ENCODE measurements at places on chromosomes 3 and 15. TPM values are rescaled to one million over a fixed set of nuclear protein-coding genes. Genes with fewer than 3 reads are reported as not detected.

The GOLGA8M gene
- 0.82 TPM for total RNA-seq

The STRIT1 gene
- total RNA-seq = not detected

The CAMK2N2 gene
- total RNA-seq = 0.71 TPM

The C3orf52 gene
- 0.36 TPM for total RNA-seq

The FAM107A gene
- total RNA-seq = 56.7 TPM

The MKRN2OS gene
- total RNA-seq = not detected

The ACKR2 gene
- total RNA-seq = 1.9 TPM

The KCNAB1 gene
- 4.7 TPM for total RNA-seq

The TTC21A gene
- 2.9 TPM for total RNA-seq

The SMCO1 gene
- not detected for total RNA-seq

The MORC1 gene
- not detected for total RNA-seq

The C3orf80 gene
- 26.0 TPM for total RNA-seq

The ZNF445 gene
- 7.1 TPM for total RNA-seq

The ANKRD34C gene
- under 0.01 TPM for total RNA-seq

The GRAMD2A gene
- total RNA-seq = 2.6 TPM

The GCSAM gene
- total RNA-seq = not detected

The CACNA2D3 gene
- total RNA-seq = 7.2 TPM

- peaks cover 74% of the 10 kb centered on the region for H3K36me3 ChIP-seq
- H3K27ac ChIP-seq = no peak overlapping the region
- H3K4me3 ChIP-seq = no peak overlapping the region
- no peaks in the 10 kb centered on the region for H3K4me1 ChIP-seq
- no peak for DNase-seq
Observed at GRCh38 chr3:136258199-136258598, 8.1 kb downstream of the PCCB start.

GRCh38 chr3:52250122-52250521 lies 4.6 kb downstream of the PPM1M start:
- no peaks in the 10 kb centered on the region for H3K36me3 ChIP-seq
- no peaks in the 10 kb centered on the region for H3K4me1 ChIP-seq
- no peak for DNase-seq
- H3K27ac ChIP-seq = no peak overlapping the region
- no peak overlapping the region for H3K4me3 ChIP-seq

- H3K27ac ChIP-seq = no peak overlapping the region
- no peaks in the 10 kb centered on the region for H3K27me3 ChIP-seq
- no peak for DNase-seq
- H3K4me1 ChIP-seq = peaks cover 23% of the 10 kb centered on the region
- H3K4me3 ChIP-seq = no peak overlapping the region
- H3K36me3 ChIP-seq = no peaks in the 10 kb centered on the region
Observed at GRCh38 chr3:112650482-112650881, 9.5 kb upstream of the CCDC80 start.

DNA sequence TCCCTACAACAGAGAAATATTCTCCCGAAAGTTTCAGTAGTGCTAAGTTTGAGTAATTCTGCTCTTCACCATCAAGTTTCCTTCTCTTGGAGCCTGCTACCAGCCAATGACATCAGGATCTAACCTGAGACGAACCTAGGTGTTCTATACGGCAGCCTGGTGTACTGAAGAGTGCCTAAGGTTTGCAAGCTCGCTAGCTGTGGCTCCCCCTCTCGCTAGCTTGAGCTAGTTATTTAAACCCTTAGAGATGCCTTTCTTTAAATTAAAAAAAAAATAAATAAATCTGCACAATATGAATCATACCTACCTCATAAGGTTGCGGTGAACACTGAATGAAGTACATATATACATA lies 1.4 kb upstream of the COL8A1 start:
- H3K36me3 ChIP-seq = no peaks in the 10 kb centered on the region
- H3K27ac ChIP-seq = peak overlapping the region; percentile 94
- H3K4me3 ChIP-seq = peak overlapping the region; percentile 65

GRCh38 chr3:10743366-10744097 lies 72.5 kb upstream of the SLC6A11 start:
- H3K36me3 ChIP-seq = no peaks in the 10 kb centered on the region
- H3K4me1 ChIP-seq = peaks cover 6% of the 10 kb centered on the region
- no peak for DNase-seq
- H3K27ac ChIP-seq = no peak overlapping the region
- peaks cover 56% of the 10 kb centered on the region for H3K27me3 ChIP-seq
- H3K4me3 ChIP-seq = no peak overlapping the region

- DNase-seq = no peak
- H3K4me3 ChIP-seq = no peak overlapping the region
- no peak overlapping the region for H3K27ac ChIP-seq
- no peaks in the 10 kb centered on the region for H3K4me1 ChIP-seq
- H3K36me3 ChIP-seq = no peaks in the 10 kb centered on the region
Observed at GRCh38 chr15:99326235-99326634, 75.0 kb downstream of the LRRC28 start.

GRCh38 chr15:57708047-57708446 lies 1.5 kb downstream of the POLR2M start:
- DNase-seq = no peak
- peaks cover 30% of the 10 kb centered on the region for H3K36me3 ChIP-seq
- H3K27ac ChIP-seq = peak overlapping the region; percentile 94
- no peaks in the 10 kb centered on the region for H3K27me3 ChIP-seq
- H3K4me3 ChIP-seq = peak overlapping the region; percentile 96

GRCh38 chr15:73265536-73266153 lies 103.1 kb downstream of the HCN4 start:
- no peak overlapping the region for H3K4me3 ChIP-seq
- H3K27ac ChIP-seq = no peak overlapping the region
- no peak for DNase-seq
- peaks cover 4% of the 10 kb centered on the region for H3K36me3 ChIP-seq

- peaks cover 3% of the 10 kb centered on the region for H3K27me3 ChIP-seq
- H3K36me3 ChIP-seq = no peaks in the 10 kb centered on the region
- H3K4me3 ChIP-seq = no peak overlapping the region
- H3K27ac ChIP-seq = no peak overlapping the region
- no peak for DNase-seq
- no peaks in the 10 kb centered on the region for H3K4me1 ChIP-seq
Observed at GRCh38 chr15:88274553-88275460, 18.3 kb upstream of the NTRK3 start.

DNA sequence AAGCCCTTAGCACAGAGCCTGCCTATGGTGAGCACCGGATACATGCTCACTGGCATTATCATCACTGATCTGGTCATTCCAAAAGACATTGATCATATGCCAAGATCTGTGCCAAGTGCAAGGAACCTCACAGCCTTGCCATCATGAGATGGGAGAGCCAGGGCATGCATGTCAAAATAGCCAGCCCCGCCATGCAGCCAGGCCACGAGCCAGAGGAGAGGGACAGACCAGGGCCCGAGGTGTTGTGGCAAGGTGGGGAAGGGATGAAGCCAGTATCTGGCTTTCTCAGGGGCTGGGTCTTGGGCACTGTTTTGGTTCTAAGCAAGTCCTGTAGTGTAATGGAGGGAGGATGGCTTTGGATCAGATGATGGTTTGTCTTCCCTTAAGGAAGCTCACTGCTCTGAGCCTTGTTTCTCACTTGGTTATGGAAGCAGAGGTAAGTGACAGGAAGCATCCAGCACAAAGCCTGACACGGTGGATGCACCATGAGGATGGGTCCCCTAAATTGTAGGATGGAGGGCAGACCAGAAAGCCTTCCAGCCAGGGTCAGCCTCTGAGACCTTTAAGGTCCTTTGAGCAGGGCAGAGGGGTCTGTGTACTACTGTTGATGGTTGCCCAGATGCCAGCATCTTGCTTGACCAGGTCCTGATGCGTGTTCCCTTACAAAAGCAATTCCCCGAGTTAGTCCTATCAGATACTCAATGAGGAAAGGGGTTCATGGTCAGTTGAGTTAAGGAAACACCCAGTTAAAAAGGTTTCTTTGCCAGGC lies 247.7 kb upstream of the TLE3 start:
- H3K27ac ChIP-seq = no peak overlapping the region
- no peaks in the 10 kb centered on the region for H3K27me3 ChIP-seq
- no peaks in the 10 kb centered on the region for H3K4me1 ChIP-seq
- DNase-seq = no peak

DNA sequence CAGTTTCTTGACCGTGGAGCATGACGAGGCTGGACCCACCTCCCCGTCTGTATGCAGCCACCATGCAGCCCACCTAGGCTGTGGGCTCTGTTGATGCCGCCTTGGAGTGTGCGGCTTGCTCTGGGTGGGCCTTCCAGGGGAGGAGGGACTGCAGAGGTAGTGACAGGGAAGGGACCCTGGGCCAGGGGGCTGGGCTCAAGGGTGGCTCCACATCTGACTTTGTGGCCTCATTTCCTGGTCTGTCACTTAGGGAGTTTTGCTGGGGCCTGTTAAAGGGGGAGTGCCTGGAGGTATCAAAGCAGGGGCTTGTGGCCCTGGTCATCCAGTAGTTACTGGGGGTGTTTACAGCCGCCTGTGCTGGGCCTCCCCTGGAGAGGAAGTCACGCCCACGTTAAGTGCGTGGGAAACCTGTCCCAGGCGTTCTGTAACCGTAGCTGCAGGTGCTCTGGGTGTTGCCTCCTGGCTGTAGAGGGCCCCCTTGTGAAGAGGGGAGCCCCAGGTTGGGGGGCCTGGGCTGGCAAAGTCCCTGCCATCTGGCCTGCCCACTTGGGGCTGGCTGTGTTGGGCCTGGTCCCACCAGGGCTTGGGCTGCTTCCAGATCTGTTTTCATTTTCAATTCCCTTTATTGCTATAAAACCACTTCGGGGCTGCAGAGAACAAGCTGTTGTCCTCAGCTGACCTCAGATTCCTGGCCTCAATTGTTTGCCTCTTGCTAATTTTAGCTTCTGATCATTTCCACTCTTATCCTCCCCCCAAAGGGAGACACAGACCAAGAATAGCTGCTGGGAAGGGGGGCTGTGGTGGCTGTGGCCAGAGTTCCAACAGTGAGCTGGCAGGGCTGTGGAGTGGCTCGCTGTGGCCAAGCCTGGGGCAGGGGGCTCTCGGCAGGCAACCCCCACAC lies 26.5 kb downstream of the KLF13 start:
- no peaks in the 10 kb centered on the region for H3K4me1 ChIP-seq
- peak overlapping the region; percentile 82 for H3K27ac ChIP-seq
- no peaks in the 10 kb centered on the region for H3K36me3 ChIP-seq
- H3K4me3 ChIP-seq = no peak overlapping the region
- no peaks in the 10 kb centered on the region for H3K27me3 ChIP-seq

GRCh38 chr3:130941793-130942192 lies 47.9 kb downstream of the ATP2C1 start:
- H3K4me3 ChIP-seq = no peak overlapping the region
- DNase-seq = no peak
- H3K36me3 ChIP-seq = peaks cover 21% of the 10 kb centered on the region
- no peaks in the 10 kb centered on the region for H3K27me3 ChIP-seq
- no peak overlapping the region for H3K27ac ChIP-seq

DNA sequence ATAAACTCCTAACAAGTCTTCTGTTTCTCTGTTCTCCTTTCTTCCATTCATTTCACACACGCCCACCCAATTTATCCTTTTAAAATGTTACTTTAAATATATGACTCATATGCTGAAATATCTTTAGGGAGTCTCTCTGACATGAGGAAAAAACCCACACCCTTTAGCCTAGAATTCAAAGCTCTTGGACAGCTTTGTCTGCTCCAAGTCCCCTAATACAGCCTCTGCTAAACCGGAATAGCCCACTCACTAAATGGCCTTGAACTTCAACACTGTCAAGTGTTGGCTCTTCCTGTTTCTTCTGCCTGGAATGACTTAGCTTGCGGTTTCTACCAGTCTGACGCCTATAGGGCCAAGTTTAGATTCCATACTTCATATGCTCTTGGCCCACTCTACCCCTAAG lies 3.3 kb upstream of the CD96 start:
- no peaks in the 10 kb centered on the region for H3K4me1 ChIP-seq
- H3K27me3 ChIP-seq = no peaks in the 10 kb centered on the region
- no peaks in the 10 kb centered on the region for H3K36me3 ChIP-seq
- no peak for DNase-seq

DNA sequence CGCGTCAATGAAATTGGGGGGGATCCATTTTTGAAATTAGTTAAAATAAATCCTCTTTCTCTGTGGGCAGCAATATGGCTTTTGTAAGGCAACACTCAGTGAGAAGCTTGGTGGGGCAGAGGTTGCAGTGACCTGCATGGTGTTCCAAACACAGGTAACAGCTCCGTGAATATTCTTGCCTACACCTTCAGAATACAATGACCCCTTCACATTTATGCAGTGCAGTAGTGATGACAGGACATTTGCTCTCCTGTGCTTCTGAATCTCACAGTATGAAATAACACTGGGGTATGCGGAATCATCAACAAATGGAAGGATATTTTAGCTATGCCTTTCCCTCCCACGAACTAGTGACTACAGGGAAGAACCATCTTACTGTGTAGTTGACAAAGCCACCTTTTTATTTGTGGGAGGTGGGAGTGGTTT lies 6.9 kb downstream of the AHSG start:
- peaks cover 18% of the 10 kb centered on the region for H3K27me3 ChIP-seq
- peaks cover 8% of the 10 kb centered on the region for H3K4me1 ChIP-seq
- no peak overlapping the region for H3K4me3 ChIP-seq
- no peaks in the 10 kb centered on the region for H3K36me3 ChIP-seq
- no peak for DNase-seq

DNA sequence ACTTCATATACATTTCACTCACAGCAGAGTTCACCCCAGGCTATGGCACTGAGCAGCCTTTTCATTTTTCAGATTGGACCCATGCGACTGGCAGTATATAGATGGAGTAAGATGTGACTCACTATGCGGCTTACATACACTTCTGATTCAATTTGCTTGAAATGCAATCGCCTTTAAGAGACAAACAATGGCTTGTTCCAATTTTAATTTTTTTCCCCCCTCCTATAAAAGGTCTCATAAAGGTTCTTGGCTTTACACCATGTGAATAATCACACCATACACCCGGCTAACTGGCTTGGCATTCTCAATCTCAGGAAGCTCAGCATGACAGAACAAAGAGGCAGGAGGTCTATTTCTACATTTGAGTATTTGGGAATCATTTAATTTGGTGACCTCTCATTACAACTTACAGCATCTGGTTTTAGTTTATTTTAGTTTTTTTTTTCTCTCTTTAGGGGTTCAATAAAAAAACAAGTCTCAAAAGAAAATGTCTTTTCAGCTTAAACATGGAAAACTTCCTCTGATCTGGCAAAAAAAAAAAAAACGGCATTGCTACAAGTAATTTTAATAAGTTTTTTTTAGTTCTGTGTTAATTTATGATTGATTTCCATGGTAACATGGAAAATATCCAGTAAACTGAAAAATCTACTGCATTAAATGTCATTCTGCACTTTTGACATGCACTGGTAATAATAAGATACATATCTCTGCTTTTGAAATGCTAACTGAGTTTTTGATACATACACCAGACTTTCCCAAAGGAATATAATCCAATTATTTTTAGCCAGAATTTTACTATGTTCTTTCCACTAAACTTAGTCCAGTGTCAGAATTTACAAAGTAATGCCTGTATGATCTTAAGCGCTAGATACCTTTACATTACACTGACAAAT lies 38.8 kb downstream of the GADL1 start:
- no peaks in the 10 kb centered on the region for H3K27me3 ChIP-seq
- no peaks in the 10 kb centered on the region for H3K4me1 ChIP-seq
- H3K27ac ChIP-seq = no peak overlapping the region
- no peaks in the 10 kb centered on the region for H3K36me3 ChIP-seq
- DNase-seq = no peak

- no peak overlapping the region for H3K4me3 ChIP-seq
- H3K27ac ChIP-seq = no peak overlapping the region
- H3K27me3 ChIP-seq = no peaks in the 10 kb centered on the region
- H3K4me1 ChIP-seq = no peaks in the 10 kb centered on the region
- H3K36me3 ChIP-seq = no peaks in the 10 kb centered on the region
- no peak for DNase-seq
Observed at GRCh38 chr3:138854204-138854603, 19.5 kb upstream of the PIK3CB start.

- H3K4me3 ChIP-seq = no peak overlapping the region
- H3K27ac ChIP-seq = no peak overlapping the region
- H3K36me3 ChIP-seq = no peaks in the 10 kb centered on the region
- H3K4me1 ChIP-seq = no peaks in the 10 kb centered on the region
Observed at GRCh38 chr3:110752307-110752706, 319.3 kb upstream of the NECTIN3 start.
